ENCODE measurements at places on chromosomes 5 and 9.

DNA sequence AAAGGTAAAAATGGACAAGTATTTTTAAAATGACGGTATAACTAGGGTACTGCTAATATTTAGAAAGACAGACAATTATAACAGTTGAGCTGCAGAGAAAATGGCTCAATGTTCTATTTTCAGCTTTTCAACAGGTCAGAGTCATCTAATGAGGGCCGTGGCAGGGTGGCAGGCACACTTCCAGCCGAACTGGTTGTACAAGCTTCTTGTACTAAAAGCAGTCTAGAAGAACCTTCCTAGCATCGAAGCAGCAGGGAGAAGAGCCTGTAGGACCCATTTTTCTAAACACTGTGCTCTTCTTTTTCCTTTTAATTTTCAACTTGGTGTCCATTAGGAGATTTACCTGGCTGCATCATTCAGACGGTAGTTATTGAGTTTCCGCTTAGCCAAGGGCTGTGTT is 85.6 kb downstream of the SLC28A3 start:
- DNase-seq, result no peak

DNA sequence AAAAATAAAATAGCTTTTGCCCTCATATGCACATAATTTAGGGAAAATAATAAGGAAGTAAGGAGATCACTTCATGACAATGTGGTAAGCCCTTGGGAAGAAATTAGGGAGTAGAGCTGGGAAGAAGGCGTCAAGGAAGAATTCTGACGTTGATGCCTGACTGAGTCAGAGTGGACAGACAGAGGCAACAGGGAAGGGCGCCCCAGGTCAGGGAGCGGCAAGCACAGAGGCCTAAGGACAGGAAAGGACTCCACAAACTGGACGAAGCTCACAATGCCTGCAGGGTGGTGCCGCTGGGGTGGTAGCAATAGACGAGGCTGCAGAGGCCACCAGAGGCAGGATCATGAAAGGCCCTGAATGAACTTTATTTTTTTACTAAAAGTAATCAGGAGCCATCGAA is 7.6 kb downstream of the DRD1 start:
- DNase-seq, result no peak

DNA sequence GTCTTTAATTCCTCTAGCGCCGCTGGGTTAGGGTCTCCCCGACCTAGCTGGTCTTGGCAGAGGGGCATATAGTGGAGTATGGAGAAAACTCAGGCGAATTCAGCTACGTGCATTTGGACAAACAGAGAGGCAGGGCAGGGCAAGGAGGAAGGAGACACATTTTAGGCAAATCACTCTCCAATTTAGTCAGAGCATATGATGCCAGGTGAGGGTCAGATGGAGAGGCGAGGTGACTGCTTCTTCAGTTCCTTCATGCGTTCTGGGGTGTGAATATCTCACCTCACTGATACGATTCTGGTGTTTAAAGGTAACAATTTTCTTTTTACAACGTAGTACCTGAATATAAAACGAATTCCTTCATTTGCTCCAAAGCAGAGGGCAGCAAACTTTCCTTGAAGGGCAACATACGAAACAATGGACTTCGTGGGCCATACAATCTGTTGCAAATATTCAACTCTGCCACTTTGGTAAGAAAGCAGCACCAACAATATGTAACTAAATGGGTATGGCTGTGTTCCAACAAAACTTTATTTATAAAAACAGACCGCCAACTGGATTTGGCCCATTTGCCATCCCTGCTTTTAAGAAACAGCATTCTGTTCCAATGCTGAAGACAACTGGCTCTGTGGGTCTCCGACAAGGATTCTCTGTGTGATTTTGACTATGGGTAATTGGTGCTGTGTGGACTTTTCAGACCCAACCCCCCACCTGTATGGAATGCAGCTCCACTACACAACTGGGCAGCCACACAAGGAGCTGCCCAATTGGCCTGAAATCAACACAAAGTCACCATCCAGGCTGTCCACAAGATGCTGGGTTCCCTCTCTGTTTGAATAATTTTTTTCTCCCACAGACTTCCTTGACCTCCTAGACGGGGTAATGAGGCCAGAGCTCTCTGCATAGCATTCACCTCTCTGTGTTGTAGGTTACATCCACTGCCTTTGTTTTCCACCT is 53.8 kb downstream of the RAPGEF1 start:
- DNase-seq, result no peak

DNA sequence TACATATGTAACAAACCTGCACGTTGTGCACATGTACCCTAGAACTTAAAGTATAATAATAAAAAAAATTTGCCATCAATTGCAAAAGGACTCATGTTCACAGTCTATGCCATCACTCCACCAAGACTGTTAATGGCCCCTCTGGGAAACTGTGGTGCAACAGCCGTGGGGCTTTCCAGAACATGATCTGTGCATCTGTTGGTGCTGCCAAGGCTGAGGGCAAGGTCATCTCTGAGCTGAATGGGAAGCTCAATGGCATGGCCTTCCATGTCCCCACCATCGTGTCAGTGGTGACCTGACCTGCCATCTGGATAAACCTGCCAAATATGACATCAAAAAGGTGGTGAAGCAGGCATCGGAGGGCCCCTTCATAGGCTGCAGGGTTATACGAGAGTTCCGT is 33.4 kb upstream of the AGXT2 start:
- no peak for DNase-seq

- no peak for DNase-seq
Observed at GRCh38 chr5:55225346-55225745, 1.8 kb downstream of the MCIDAS start.

DNA sequence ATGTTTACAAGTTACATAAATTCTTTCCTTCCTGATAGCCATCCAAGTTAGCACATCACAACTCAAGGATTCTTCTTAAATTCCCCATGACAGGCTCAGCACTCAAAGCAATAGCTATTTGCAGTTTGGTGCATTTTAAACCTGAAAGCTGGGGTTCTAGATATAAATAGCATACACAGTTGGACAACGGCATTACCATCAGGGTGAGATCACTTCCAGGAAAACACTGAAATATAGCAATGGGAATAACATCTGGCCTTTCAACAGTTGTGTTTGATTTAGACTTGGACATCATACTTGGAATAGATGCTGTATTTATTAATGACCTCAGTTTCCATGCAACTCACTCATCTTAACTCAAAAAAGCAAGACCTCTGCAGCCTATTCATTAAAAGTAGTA is 24.7 kb upstream of the LECT2 start:
- no peak for DNase-seq

DNA sequence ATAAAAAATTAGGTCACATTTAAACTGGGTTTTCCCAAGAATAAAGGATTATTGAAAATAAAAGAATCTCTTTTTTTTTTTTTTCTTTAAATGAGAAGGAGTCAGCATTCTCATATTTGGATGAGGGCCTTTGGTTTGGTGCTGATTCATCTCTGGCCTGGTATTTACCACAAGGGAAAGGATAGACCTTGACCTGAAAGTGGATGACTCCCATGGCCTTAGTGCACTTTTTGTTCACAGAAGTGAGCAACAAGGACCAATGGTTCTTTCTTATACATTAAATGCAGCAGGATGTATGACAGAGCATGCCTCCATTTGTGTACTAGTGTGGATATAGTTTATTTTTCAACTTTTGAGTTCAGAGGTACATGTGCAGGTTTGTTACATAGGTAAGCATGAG is 6.9 kb downstream of the YTHDC2 start:
- no peak for DNase-seq

- DNase-seq, result no peak
Observed at GRCh38 chr9:82549174-82549821, 513.6 kb downstream of the RASEF start.

DNA sequence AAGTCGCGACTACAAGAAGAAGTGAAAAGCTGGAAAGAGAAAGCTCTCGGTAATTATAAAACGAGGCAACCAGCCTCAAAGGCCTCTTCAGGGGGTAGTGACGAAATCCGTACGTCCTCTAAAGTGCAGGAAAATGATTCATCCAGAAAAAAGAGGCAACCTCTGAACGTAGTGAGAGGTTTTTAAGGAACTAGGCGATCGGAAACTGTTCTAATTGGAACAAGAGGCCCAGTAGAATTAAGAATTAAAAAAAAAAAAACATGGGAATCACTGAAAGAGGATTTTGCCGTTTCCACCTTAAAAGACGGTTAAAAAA is 1.0 kb downstream of the CSNK1A1 start:
- DNase-seq, result no peak

- DNase-seq, result peak; percentile 62
Observed at GRCh38 chr5:157271740-157272271, 5.9 kb downstream of the CYFIP2 start.

GRCh38 chr5:179316982-179317381 is 28.3 kb downstream of the ADAMTS2 start:
- DNase-seq, result no peak

DNA sequence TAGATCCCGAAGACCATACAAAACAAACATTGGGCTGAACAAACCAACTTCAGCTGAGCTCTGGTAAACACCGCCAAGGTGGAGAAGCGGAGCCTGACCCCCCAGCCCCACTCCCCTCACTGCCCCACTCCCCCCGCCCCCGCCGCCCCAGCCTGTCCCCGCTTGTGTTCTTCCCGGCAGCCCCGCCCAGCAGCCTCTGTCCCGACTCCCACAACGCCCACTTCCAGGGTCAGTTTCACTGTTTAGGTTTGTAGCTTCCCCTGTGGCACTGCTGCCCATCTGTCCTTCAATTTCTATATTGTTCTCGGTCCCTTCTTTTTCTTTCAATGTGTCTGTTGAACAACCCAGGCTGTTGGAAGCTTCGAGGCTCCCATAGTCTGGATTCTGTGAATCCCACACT is 112.0 kb upstream of the CACNA1B start:
- DNase-seq, result no peak

DNA sequence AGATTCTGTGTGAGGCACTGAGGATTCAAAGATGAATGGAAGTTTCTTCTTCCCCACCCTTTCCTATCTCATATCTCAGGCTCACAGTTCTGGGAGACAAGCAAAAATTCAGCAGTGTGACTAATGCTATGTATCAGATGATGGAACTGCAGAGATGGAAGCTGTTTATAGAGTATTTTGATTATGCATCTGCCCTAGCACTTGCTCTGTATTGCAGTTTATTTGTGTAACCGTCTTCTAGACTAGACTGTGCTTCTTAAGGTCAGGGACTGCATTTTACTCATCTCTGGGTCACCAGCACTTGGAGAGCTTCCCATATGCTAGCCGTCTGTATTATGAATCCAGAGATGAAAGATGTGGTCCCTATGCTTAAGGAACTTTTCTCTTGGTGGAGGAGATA is 12.6 kb downstream of the CAVIN4 start:
- no peak for DNase-seq

- no peak for DNase-seq
Observed at GRCh38 chr9:136996361-136997292, at the start of gene CLIC3. Gene CLIC3, minus strand, starts transcription at chr9:136996568. Its CDS starts 25 bp downstream, at chr9:136996543.

GRCh38 chr9:92324431-92324830 is 719 bp downstream of the NOL8 start:
- no peak for DNase-seq

DNA sequence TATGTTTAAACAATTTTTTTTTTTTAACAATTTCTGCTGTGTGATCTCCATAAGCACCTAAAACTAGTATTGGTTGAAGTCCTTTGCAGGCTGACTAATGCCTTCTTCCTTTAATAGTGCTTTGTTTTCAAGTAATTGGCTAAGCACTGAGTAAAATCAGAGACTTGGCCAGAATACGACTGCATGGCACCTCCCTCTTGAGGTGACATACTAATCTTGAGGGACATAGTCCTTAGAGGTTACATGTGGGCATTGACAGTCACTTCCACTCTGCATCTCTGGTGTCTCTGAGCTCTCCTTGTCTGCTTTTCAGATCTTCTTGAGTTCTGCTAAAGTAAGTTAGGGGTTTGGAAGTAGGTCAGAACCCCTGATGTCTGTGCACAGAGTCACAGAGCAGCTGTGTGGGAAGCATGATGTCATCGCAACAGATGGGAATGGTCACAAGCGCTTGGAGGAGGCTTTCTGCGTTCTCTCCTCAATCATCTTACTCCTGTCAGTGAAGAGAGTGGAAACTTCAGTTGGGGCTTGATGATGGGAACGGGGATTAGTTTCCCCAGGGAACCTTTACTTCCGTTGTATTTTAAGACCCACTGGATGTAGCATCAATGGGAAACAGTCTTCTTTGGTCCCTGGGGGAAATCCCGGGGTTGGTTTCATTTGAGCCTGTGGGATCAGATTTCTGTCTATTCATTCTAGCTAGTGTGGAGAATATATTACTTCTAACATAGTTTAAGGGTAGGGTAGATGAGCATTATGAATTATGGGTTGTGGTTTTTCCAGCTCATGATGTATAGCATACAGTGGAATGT is 136.9 kb downstream of the ARHGAP26 start:
- DNase-seq, result no peak

GRCh38 chr5:121968910-121969607 is 7.3 kb downstream of the SRFBP1 start:
- no peak for DNase-seq

GRCh38 chr9:16752601-16753000 is 117.9 kb downstream of the BNC2 start:
- no peak for DNase-seq

DNA sequence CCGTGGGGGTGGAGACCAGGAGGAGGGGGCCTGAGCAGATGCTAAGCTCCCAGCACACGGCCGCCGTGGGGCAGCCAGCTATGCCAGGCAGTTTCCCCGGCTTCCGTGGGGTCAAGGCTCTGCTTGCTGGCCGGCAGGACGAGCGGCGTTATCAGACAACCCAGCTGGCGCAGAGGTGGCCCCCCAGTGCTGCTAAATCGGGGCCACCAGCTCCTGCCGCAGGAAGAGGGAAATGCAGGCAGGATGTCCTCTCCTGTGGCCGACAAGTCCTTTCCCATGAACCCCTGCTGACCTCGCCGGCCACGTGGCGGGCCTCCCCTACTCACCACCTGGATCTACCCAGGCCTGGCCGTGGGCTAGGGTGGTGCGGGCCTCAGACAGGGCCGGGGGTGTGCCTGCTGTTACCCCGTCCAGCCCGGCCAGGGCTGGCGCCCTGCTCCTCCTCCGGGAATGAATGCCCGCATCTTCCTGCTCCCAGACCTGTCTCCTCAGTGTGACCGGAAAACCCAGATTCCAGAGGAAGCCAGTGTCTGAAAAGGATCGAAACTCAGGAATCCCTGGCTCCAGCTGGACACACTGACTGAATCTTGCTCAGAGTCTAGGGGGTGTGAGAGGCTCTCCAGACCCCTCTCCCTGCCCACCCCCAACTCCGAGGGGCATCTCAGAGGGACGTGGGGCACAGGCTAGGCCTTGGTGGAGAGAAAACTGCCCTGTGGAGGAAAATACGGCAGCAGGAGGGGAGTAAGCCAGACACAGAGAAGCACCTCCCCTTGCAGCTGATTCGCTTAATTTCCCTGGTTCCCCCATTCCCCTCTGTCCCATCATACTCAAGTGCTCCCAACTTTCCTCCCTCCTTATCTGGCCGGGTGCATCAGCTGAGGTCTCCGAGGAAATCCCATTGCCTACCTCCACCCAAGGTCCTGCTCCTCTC is 3.9 kb downstream of the FLT4 start:
- no peak for DNase-seq

Data from activated CD4-positive, CD25-positive, alpha-beta regulatory T cell (primary cell).